ENCODE measurements at places on chromosomes 5 and 9.

DNA sequence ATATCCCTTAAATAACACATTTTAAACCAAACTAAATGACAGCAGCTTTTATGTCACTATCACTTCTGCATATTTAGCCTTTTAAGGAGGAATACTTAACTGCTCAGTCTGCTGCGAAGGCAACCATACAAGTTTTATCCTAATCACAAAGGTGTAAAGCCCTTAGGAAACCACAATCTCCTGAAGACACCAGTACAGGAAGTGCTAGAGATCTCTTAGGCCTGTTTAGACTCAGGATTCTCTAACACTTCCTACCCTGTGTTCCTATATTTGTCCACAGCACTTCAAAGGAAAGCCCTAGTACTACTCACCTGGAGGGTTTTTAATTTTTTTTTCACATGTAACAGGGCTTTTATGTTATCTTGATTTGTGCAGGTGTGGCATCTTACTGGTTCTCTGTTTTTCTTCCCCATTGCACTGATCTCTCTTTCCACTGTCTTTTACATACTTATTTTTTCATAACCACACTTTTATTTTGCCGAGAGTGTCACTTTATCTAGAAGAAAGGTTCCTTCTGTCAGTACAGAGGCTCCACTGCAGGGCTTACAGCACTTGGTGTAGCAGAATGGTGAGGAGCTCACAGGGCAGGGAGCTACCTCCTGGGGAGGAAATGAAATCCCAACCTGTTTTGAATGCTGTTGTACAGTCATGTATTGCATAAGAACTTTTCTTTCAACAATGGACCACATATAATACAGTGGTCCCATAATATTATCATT lies 1060.6 kb upstream of the ACO1 start:
- no peak overlapping the region for H3K27ac ChIP-seq
- no peak overlapping the region for H3K4me3 ChIP-seq
- H3K36me3 ChIP-seq: no peaks in the 10 kb centered on the region
- H3K27me3 ChIP-seq: no peaks in the 10 kb centered on the region
- H3K4me1 ChIP-seq: no peaks in the 10 kb centered on the region

- H3K36me3 ChIP-seq: no peaks in the 10 kb centered on the region
- no peak overlapping the region for H3K27ac ChIP-seq
- no peaks in the 10 kb centered on the region for H3K27me3 ChIP-seq
- H3K4me3 ChIP-seq: no peak overlapping the region
Observed at GRCh38 chr9:32823101-32823500, 39.8 kb downstream of the TMEM215 start.

DNA sequence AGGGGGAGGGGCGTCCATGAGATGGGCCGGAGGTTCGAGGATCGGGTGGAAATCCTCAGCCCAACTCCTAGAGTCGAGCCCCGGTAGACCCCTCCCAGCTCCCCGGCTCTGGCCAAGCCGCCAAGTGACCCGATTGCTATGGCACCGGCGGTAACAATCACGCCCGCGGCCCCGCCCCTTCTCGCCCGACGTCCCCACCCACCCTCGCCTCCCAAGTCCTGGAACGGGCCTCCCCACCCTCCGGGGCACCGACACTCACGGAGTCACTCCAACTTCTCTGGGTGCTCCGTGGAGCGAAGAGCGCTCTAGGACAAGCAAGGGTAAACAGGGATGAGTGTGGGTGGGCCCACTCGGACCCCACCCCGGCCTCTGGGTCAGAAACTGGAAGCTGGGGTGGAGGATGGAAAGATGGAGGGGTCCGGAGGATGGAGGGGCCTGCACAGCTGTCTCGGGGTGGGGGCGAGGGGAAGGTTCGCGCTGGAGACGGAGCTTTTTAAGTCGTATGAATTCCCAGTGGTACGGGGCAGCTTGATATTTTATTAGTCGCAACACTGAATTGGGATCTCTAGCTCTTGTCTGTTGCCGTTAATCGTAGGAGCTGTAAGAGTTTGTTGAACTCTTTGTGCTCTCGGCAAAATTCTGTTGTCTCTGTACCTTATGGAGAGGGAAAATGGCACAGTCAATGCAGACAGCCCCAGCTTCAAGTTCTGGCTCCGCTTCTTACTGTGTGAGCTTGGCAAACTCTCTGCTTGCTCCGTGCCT lies at the start of gene SPACA9:
SPACA9 (plus strand) TSS at position 204 of the 762 bp plus-strand sequence. CDS start 5,050 bp downstream, outside the sequence.
- no peaks in the 10 kb centered on the region for H3K36me3 ChIP-seq
- DNase-seq: peak; percentile 89
- peak within 1 kb of the TSS; percentile 84 for H3K4me3 ChIP-seq
- peak within 1 kb of the TSS; percentile 76 for H3K27ac ChIP-seq

- no peak overlapping the region for H3K4me3 ChIP-seq
- no peaks in the 10 kb centered on the region for H3K27me3 ChIP-seq
- no peaks in the 10 kb centered on the region for H3K36me3 ChIP-seq
- no peaks in the 10 kb centered on the region for H3K4me1 ChIP-seq
- H3K27ac ChIP-seq: no peak overlapping the region
- no peak for DNase-seq
Observed at GRCh38 chr5:95836544-95836943, 14.0 kb upstream of the GLRX start.

DNA sequence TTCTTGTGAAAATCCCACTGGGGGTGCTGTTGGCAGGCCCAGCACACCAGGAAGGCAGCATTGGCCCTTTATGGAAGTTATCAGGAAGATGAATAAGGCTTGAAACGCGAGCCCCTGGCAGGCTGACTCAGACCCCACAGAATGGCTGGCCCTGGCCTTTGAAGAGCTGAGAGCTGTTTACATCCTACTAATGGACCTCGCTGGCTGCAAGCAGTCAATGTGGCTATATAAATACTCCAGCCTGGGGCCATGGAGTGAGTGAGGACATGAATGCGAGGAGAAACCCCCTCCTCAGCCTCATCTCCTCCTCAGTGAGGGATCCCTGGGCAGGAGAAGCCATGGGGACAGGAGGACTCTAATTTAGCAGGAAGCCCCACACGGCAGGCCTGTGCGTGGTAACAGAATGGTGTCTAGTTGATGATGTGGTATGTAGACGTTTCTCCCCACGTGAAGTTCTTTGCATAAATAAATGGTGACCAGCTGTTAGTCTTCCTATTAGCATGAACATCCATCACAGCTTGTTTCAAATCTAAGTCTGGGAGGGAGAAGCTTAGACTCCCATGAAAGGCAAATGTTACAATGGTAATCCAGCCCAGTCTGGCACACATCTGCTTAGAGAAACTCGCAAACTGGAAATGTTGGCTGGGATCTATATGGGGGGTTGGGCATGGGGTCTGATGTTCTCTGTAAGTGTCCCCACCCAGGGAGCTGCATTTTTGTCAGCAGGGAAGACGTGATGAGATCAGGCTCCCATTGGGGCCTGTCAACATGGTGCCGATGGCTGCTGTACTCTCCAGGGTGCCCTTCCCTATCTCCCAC lies 175.1 kb upstream of the PITX1 start:
- DNase-seq: peak; percentile 97
- H3K27me3 ChIP-seq: no peaks in the 10 kb centered on the region
- H3K36me3 ChIP-seq: no peaks in the 10 kb centered on the region
- H3K27ac ChIP-seq: no peak overlapping the region
- H3K4me3 ChIP-seq: no peak overlapping the region
- H3K4me1 ChIP-seq: peaks cover 61% of the 10 kb centered on the region

DNA sequence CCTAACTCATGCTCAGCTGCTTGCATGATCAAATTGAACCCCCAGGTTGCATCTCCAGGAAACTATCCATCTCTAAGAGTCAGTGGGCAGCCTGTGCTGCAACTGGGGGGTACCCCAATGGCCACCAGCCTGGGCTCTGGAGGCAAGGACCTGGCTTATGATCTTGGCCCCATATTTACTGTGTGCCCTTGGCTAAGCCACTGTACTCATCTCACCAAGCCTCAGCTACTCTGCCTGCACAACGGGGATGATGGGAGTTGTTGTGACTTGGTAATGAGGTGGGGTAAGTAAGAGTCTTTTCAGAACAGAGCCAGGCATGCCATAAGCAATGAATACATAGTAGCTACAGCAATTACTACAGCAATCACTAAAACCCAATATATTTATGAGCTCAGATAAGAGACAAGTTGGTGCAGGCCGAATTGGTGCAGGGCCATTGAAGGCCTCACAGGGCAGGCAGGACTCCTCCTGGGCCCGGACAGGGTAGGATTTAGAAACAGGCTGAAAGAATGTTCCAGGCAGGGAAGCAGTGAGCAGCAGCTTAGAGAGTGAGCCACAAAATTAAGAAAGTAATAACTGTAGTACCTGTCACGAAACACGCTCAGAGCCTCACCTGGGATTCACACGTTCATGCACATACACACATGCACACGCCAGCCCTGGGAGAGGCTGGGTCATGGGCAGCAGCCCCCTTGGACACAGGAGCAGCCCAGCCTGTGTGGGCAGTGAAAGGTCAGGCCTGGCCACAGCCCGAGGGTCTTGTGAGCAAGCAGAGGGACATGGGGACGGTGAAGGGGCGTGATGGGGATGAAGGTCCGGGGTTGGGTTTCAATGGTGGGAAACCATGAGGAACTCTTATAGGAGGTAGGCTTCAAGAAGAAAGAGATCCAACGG lies 74.1 kb downstream of the PAX5 start:
- H3K27ac ChIP-seq: no peak overlapping the region
- H3K4me1 ChIP-seq: no peaks in the 10 kb centered on the region
- no peaks in the 10 kb centered on the region for H3K36me3 ChIP-seq
- DNase-seq: no peak
- no peaks in the 10 kb centered on the region for H3K27me3 ChIP-seq

DNA sequence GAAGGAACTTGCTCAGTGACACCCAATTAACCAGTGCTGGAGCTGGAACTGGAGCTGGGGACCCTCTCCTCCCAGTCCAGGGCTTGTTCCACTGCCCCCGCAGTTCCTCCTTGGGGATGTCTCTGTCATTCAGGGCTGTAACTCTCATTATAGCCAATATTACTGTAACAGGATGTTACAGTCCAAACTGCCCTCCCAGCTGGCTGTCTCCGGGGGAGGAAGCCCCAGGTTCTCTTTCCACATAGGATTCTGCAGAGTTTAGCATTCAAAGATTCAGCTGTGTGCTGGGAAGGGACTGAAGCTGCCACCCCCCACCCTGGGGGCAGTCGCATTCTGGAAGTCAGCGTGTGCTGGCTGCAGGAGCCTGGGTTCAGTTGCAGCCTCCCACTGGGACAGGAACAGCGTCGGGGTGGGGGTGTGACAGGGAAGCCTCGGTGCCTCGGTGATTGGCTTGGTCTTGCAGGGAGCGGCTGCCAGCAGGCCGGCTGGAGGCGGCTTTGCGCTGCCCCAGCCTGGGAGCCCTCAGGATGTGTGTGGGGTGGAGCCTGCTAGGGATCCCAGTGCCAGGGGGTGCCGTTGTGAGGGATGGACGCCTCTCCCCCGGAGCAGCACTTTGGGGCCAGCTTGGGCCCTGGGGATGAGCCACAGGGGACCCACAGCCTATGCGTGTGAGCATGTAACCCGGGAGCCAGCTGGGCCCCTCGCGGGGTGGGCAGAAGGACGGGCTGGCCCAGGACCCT lies 101.1 kb downstream of the RGS3 start:
- H3K27ac ChIP-seq: peak overlapping the region; percentile 81
- H3K4me1 ChIP-seq: peaks cover 36% of the 10 kb centered on the region
- H3K4me3 ChIP-seq: no peak overlapping the region

DNA sequence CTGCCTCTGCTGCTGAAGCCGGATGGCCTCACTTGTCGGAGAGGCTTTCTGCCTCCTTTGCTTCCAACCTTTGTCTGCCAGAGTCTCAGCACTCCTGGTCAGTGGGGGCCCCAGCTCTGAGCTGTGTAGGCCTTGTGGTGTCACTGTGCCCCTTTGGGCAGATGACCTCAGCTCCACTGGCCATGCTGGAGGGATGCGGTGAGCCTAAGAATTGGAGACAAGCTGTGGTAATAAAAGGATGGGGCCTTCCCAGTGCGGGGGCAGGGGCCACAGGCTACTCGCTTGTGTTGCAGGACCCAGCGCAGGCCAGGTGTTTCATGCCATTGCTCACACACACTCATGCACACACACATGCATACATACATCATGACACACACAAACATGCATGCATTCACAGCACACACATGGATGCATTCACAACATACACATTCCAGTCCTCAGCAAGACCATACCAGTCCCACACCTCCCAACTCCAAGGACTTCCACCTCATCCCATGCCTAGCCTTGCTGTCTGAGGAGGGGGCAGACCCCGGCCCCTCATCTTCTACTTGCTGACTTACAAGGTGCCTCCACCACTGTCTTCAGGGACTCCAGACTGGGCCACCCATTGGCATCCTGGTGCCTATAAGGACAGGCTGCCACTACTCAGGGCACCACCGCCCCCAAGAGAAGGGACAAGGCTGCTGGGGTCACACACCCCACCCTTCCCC lies 237.7 kb downstream of the SYK start:
- DNase-seq: no peak
- no peak overlapping the region for H3K4me3 ChIP-seq
- no peaks in the 10 kb centered on the region for H3K27me3 ChIP-seq

DNA sequence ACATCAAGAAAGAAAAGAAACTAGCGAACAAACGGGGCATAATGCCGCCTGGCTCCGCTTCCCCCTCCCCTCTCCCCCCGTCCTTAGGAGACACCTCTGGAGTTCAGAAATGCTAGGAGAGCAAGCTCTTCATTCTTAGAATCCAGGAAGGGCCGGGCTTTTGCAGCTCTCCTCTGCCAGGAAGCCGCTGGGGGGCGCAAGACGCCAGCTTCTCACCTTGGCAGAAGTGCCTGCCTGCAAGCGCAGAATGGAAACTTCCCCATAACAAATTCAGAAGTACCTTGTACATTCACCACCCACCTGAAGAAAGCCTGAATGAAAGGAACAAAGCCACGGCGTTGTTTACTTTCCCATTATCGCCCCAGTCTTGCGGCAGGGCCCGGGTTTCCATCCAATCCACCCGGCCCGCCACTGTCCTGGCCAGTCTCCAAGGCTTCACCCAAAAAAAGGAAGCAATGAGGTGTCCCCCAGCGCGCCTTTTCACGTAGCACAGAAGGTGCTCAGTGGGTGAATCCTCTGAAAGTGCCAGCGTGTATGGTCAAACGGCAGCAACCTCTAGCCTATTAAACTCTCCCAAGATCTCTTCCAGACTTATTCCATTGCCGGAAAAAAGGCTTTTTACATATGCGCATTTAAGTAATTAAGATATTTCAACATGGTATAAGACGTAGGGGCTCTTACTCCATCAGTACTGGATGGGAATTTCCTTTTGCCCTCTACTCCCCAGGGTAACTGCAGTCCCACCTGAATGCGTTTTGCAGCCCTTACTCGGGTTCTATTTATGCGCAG lies 1.6 kb upstream of the GADD45G start:
- H3K27me3 ChIP-seq: no peaks in the 10 kb centered on the region
- H3K4me1 ChIP-seq: no peaks in the 10 kb centered on the region

DNA sequence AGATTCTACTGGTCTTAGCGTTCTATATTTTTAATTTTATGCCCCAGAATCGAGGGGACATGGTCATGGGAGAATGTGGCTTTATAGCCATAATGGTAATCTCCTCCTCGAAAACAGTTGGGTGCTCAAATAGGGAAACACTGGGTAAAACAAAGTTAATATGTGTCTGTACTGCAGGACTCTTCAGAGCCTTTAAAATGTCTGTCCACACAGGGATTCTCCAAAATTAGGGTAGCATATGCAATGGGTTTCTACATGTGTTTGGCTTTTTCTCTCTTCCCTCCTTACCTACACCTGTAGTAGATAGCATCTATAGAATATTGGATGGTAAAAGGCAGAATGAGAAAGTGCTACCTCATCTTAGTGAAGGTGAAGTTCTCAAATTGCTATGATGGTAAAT lies 130.0 kb upstream of the NR3C1 start:
- no peak overlapping the region for H3K4me3 ChIP-seq
- peaks cover 3% of the 10 kb centered on the region for H3K4me1 ChIP-seq
- H3K27ac ChIP-seq: no peak overlapping the region
- H3K27me3 ChIP-seq: no peaks in the 10 kb centered on the region
